Neuronal stem cell (in vitro differentiated cells): ENCODE measurements at places on chromosomes 3 and 15.
A peak's percentile ranks its signal among the peaks of the same experiment; 100 is the strongest.

DNA sequence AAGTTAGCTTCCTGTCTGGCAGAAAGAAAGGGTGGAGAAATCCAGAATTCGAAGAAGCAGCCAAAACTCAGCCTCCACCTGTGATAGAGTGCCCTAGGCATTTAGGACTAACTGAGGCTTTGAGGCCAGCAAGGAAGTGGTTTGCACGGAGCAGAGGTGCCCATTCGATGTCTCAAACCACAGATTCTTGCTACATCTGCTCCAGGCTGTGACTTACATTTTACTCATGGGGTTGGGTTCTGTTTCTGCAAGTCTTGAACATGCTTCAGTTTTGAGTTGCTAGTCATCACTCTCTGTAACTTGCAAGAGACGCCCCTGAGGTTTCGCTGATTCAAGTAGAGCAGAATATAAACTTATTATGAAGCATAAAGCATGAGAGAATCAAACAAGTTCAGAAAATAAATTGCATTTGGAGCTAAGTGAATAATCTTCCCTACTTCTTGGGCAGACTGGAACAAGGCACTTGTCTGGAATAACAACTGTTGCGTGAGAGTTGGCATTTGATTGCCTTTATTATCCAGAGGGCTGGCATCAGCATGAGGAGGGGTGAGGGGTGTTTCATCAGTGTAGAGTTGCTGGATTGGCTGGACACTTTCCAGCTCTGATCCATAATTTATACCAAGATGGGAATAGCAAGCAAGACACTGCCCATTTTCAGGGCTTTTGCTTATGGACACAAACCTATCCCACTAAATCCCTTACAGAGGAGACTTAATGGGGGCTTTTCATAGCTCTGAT is 256.5 kb downstream of the AGBL1 start:
- DNase-seq: no peak

GRCh38 chr3:11420066-11420465 is 147.9 kb downstream of the ATG7 start:
- DNase-seq: no peak

DNA sequence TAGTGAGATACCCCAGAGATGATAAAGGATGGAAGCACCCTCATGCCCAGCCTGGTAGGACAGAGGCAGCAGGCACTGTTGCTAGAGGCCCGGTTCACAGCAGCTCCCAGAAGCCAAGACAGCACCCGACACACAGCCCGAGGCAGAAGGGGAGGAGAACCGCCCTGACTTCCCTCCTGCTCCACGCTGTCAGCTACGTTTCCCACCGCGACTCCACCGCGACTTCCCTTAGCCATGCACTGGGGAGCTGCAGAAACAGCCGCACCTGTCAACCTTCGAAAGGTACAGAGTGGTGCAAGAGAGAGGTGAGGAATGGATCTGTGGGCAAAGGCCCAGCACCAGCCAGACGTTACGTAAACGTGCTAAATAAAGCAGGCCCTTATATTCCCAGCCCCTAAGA is 529.2 kb downstream of the GABRG3 start:
- DNase-seq: no peak

DNA sequence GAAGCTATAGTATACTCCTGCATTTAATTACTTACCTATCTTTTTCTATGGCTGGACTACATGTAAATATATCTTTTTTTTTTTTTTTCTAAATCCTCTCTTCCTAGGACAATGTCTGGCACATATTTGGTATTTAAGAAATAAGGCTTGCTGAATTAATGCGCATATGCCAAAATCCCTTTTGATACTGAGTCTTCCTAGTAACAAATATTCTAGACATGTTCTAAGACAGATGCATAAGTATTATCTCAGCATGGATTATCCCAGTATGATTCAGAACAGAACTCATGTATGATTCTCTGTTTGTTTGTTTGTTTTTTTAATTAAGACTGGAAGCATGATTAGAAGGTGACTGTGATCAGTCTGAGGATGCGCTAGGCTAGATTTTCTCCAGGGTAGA is 249.8 kb upstream of the ZNF717 start:
- no peak for DNase-seq

- no peak for DNase-seq
Observed at GRCh38 chr3:11224010-11224409, 48.2 kb upstream of the ATG7 start.

GRCh38 chr3:150035910-150036612 is 65.4 kb upstream of the PFN2 start:
- DNase-seq: no peak

DNA sequence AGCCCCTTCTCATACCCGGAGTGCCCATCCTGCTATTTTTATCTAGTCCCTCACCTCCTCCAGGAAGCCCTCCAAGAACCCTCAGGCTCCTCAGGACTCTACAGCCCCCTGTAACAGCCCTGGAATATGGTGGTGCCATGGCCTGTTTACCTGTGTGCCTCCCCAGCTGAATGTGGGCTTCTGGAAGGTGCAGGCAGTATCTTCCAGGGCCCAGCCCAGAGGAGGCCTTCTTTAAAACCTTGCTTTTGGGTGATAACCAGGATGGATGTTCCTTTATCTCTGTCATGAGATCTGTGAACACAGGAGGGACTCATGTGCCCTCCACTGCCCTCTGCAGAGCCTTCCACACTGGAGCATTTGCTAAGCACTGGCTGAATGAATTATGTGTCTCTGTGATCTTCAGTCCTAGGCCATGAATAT is 36.7 kb upstream of the MRPS22 start:
- DNase-seq: no peak

GRCh38 chr3:45938864-45939263 is 4.4 kb upstream of the CXCR6 start:
- peak; percentile 67 for DNase-seq

DNA sequence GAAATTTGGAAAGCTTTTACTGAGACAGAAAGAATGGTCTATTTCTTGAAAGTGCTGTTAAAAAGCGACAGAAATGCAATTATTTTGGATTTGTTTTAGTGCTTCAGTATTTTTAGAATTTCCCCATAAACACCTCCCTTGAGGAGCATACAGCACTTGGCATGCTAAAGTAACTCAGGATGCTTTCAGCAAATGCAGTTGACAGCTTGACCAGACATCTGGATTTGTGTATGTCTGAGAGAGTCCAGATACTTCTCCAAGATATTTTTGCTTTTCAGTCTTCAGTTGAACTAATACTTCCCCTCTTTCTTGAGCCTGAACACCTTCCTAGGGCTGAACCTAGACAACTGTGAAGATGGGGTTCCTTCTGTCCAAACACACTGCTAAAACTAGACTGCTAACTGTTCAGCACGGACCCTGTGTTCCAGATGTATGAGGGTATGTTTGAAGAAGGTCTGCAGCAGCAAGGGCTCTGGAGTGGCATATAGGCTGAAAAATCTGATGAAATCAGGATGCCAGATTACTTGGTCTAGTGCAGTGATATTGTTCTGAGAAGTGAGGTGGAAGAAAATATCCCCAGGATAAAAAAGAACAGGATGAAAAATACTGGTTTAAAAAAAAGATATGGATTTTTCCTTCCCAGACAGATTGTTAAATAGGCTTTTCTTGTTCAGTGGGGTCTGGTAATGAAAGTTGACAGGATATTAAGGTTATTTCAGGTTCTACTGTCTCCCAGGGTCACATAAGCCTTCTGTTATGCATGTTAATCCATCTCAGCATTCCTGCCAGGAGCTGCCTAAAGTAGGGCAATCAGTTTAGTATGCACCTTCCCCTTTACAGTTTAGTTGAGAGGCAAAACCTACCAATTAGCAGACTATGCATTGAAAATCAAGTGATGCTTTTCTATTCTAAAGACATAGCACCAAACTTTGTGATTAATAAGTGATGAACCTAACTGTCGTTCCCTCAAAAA is 516.9 kb upstream of the TBL1XR1 start:
- DNase-seq: no peak

- DNase-seq: peak; percentile 20
Observed at GRCh38 chr3:73868688-73869315, 244.1 kb upstream of the PDZRN3 start.

DNA sequence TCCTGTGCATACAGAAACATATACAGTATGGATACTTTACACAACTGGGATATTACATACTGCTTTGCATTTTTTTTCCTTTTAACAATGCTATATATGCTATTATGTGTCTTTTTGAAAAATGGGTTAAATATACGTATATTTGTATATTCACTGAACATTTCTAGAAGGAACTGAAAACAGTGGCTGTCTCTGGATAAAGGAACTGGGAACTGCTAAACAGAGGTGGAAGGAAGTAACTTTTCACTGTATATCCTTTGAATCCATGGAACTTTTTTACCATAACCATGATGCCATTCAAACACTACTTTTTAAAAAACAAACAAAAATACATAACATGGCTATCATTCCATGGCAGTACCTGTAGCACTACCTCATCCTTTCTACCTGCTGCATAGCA is 1.8 kb downstream of the MTFMT start:
- DNase-seq: no peak

DNA sequence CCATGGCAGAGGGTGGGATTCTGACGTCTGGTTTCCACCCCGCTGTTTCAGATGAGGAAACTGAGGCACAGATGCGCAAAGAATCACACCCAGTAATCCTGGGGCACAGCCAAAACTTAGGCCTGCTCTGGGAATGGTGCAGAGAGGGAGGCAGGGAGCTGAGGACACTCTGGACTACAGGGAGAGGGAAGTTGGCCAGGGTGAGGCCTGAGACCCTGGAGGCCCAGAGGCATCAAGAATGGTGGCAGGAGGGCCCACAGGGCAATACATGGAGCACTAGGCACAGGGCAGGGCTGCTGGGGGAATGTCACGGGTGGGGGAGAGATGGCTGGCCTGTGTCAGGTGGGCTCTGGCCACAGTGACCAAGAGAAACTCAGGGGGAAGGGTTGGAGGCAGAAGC is 63.6 kb downstream of the TLE3 start:
- no peak for DNase-seq

GRCh38 chr15:67680641-67681040 is 138.1 kb downstream of the MAP2K5 start:
- DNase-seq: no peak

- DNase-seq: no peak
Observed at GRCh38 chr3:138065949-138066348, 49.5 kb downstream of the DZIP1L start.

- DNase-seq: no peak
Observed at GRCh38 chr15:77596821-77597803, 35.6 kb downstream of the LINGO1 start.

DNA sequence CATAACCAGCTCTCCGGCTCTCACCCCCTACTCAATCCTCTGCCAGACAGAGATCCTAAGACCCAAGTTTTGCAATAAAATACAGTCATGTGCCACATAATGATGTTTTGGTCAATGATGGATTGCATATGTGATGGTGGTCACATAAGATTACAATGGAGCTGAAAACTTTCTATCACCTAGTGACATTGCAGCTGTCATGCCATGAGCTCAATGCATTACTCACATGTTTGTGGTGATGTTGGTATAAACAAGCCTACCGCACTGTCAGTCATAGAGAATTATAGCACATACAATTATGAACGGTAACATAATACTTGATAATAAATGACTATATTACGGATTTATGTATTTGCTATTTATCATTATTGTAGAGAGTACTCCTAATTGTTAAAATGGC is 26.9 kb upstream of the SAMMSON start:
- DNase-seq: no peak

DNA sequence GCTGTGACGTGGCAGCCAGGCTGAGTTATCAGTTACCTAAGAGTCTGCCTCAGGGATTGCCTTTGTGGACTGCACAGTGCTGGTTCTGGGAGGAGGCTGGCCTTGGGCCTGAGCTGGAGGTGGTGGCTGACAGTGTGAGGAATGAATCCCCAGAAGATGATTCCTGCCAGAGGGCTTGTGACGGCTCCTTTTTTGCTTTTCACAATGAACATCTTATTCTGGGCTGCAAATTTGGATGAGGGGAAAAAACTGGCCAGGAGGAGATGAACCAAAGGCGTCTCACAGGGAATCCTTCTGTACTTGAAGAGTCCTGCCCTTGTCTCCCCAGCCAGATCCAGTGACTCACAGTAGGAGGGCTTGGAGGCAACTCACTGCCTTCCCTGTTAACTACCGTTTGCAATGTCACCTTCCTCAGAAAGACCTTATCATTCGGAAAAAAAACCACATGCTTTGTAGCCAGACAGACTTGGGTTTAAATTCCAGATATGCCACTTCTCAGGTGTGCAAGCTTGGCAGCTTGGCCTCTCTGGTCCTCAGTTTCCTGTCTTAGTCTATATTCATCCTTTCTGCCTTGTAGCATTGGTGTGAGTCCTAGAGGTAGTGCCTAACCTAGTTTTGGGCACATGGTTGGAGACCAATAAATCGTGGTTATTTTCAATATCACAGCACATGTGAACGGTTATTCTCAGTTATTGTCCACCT is 19.1 kb downstream of the ST6GAL1 start:
- no peak for DNase-seq

DNA sequence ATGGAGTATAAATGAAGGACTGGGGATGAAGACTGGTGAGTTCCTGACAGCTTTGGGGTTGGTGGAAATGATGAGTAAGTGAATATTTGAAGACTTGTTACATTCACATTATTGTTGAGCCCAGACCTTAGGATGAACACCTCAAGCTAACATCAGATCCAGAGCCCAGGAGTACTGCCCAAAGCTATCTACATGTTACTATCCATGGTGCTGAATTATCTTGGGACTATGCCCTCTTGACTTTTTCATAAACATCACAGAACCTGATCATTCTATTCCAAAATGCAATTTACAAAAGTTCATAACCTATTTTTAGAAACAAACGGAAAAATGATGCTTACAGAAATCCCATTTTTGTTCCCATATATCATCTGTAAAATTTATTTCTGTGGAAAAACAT is 613.3 kb downstream of the TUSC7 start:
- DNase-seq: peak; percentile 6

DNA sequence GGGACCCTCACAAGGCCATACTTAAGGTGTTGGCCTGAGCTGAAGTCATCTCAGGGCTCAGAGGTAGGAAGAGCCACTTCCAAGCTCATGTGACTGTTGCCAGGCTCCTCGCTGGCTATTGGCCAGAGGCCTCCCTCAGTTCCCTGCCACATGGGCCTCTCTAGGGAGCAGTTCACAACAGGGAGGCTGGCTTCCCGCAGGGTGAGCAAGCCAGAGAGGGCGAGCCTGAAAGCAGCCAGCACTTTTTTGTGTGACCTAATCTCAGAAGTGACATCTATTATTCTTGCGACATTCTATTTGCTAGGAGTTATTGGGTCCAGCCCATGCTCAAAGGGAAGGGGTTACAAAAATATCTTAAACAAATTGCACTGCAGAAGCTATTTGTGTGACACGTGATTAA is 201.4 kb downstream of the SSR3 start:
- no peak for DNase-seq

GRCh38 chr15:68175526-68175925 is 29.6 kb downstream of the CALML4 start:
- DNase-seq: no peak

GRCh38 chr15:29333261-29333660 is 63.6 kb upstream of the NSMCE3 start:
- DNase-seq: no peak

DNA sequence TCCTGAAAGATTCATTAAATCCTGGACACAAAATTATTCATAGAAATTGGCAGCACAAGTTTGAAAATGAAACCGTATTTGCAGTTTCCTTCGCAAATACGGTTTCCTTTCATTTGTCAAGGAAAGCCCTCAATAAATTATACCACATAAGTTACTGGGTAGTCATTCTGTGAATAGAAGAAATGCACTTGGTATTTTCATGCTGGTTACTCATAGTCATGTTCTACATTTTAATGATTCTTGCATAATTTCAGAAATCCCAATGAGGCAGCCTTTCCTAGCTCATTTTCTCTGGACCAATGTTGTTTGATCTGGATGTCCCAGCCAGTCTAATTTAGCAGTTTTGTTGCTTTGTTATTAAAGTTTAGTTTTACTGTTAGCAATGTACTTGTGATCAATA is 43.2 kb downstream of the MINAR1 start:
- DNase-seq: no peak

GRCh38 chr15:28886431-28887338 is 911 bp downstream of the APBA2 start:
- no peak for DNase-seq

GRCh38 chr3:106820726-106821362 is 556.4 kb upstream of the CCDC54 start:
- no peak for DNase-seq
